ENCODE measurements at places on chromosomes 1 and 21. TPM values are rescaled to one million over a fixed set of nuclear protein-coding genes. Genes with fewer than 3 reads are reported as not detected.
A peak's percentile ranks its signal among the peaks of the same experiment; 100 is the strongest.

DNA sequence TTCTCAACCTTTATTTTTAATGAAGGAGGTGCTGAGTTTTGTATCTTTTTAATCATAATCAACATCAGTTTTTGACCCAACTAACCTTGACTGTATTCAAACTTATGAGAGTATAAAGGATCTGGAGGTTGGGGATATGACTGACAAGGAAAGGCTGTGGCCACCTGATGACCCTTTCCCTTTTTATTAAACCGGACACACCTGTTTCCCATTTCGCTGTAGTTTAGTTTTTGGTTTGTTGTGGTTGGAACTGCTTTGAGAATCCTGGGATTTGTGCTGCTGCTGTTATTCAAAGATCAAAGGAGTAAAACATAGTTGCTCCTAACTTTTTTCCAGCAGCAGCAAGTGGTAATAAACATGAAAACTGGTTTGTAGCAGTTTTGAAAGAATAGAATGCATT, 12.4 kb downstream of the PRPF38A start:
- H3K27ac ChIP-seq: no peak overlapping the region
- no peak for DNase-seq
- no peak overlapping the region for H3K4me3 ChIP-seq
- H3K27me3 ChIP-seq: no peaks in the 10 kb centered on the region

GRCh38 chr1:241406421-241406820, 49.4 kb upstream of the RGS7 start:
- no peak for DNase-seq
- no peak overlapping the region for H3K27ac ChIP-seq
- no peaks in the 10 kb centered on the region for H3K36me3 ChIP-seq
- no peaks in the 10 kb centered on the region for H3K27me3 ChIP-seq
- no peak overlapping the region for H3K4me3 ChIP-seq

- DNase-seq: no peak
- no peak overlapping the region for H3K4me3 ChIP-seq
- H3K4me1 ChIP-seq: no peaks in the 10 kb centered on the region
- H3K27me3 ChIP-seq: no peaks in the 10 kb centered on the region
Measured at GRCh38 chr1:58457023-58457635, 89.4 kb downstream of the OMA1 start.

GRCh38 chr1:183514235-183514634, 41.9 kb downstream of the SMG7 start:
- H3K36me3 ChIP-seq: peaks cover 17% of the 10 kb centered on the region
- DNase-seq: no peak
- H3K27ac ChIP-seq: no peak overlapping the region
- no peak overlapping the region for H3K4me3 ChIP-seq

GRCh38 chr1:43559714-43560113, 29.0 kb downstream of the PTPRF start:
- DNase-seq: no peak
- H3K27ac ChIP-seq: no peak overlapping the region
- no peak overlapping the region for H3K4me3 ChIP-seq
- H3K27me3 ChIP-seq: no peaks in the 10 kb centered on the region

- H3K4me1 ChIP-seq: peaks cover 49% of the 10 kb centered on the region
Measured at GRCh38 chr1:226887006-226887405, 16.6 kb downstream of the PSEN2 start.

DNA sequence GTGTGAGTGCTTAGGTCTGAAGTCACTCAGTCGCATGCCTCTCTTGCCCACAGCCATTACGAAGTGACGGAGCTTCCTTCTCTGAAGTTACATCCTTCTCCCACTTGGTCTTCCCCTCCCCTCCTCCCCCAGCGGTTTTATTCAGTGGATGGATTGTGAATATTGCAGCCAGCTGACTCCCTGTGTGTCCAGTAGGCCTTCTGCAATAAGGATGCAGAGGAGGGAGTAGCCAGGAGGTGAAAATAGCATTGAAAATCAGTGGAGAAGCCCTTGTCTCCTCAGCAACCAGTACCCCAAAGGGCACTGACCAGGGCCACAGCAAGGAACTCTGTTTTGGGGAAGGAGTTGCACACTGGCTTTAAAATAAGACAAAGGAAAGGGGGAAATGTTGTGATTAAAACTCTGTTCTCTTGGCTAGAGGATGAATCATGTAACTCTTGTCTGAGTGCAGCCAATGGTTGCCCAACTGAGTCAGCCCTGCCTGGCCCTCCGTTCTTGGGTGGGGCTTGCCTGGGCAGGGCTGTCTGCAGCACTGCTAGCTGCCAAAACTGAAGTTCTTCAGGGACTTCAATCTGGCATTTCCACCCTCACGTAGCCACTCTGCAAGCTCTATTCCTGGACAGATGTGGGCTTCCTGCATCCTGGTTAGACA, 4.3 kb downstream of the S100A10 start:
- peaks cover 30% of the 10 kb centered on the region for H3K27me3 ChIP-seq
- no peak overlapping the region for H3K27ac ChIP-seq
- no peaks in the 10 kb centered on the region for H3K36me3 ChIP-seq
- H3K4me1 ChIP-seq: peaks cover 20% of the 10 kb centered on the region
- no peak overlapping the region for H3K4me3 ChIP-seq
- no peak for DNase-seq

- H3K27ac ChIP-seq: no peak overlapping the region
- H3K27me3 ChIP-seq: no peaks in the 10 kb centered on the region
- no peaks in the 10 kb centered on the region for H3K4me1 ChIP-seq
Measured at GRCh38 chr1:231844986-231845502, 218.5 kb downstream of the DISC1 start.

DNA sequence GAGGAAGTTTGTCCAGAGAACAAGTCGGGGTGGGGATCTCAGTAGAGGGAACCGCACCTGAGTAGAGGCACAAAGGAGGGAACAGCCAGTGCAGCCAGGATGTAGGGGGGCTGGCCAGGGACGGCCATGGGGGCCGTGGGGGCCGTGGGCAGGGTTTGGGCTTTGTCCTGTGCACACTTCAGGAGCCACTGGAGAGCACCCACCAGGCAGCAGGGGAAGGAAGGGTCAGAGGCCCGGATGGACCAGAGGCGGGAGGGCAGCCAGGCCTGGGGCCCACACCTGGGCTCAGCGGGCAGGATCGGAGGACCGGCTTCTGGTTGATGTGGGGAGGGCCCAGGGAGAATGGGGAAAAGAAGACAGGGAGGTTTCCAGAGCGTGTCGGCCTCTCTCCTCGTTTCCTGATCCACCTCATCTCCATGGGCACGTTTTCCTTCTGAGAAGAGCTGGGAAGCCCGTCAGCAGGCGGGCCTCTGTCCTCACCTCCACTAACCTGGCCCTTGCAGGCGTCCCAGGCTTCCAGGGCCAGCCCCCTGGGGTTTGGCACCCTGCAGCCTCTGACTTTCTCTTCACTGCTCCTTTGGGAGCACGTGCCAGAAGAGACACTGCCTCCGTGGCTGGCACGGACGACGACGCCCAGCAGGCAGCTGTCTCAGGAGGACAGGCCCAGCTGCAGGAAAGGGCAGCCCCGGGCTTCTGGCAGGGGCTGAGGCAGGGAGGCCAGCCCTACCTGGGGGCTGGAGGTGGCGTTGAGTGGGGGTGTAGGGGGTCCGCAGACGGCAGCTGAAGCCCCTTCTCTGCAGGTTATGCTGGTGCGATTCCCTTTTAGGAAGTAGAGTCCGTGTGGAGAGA, 16.8 kb upstream of the PDXK start:
- no peaks in the 10 kb centered on the region for H3K36me3 ChIP-seq
- no peak overlapping the region for H3K27ac ChIP-seq
- no peak for DNase-seq
- H3K27me3 ChIP-seq: no peaks in the 10 kb centered on the region
- H3K4me3 ChIP-seq: no peak overlapping the region
- peaks cover 6% of the 10 kb centered on the region for H3K4me1 ChIP-seq

DNA sequence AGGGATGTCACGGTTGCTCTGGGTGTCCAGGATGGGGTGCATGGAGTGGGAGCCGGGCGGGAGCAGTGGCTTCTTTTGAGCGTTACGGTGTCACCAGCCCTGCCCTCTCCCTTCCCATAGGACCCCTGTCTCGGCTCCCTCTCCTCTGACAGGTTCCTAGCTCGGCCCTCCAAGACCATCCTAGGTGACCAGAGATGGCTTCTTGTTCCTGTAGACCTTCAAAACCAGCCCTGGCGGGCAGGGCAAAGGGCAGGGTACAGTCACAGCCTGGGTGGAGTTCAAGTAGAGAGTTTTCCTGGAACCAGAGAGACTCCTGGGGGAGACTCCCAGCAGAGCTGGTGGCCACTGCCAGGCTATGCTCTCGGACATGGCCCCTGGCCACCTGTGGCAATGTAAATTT, 345.6 kb upstream of the AJAP1 start:
- DNase-seq: no peak
- H3K27ac ChIP-seq: no peak overlapping the region
- H3K4me3 ChIP-seq: no peak overlapping the region
- H3K36me3 ChIP-seq: no peaks in the 10 kb centered on the region
- H3K27me3 ChIP-seq: no peaks in the 10 kb centered on the region

DNA sequence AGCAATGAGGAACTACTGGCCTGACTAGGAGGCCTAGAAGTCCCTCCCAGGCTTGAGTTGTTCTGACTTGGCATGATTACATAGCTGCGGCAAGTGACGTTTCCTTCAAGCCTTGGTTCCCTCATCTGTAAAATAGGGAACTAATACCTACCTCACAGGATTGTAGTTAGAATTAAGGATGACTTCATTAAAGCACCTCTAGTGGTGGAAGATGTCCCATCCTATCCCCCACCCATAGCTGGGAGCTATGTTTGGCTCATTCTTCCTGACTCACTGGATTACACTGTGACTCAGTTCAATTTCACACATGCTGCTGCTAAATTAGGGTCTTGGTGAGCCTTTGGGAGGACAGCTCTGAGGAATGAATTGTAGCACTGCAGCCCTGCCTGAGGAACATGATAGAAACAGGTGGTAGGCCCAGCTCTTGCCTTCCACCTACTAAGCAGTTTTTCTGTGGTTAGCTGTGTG, 6.0 kb upstream of the SHISA4 start:
- H3K27ac ChIP-seq: no peak overlapping the region
- no peaks in the 10 kb centered on the region for H3K36me3 ChIP-seq
- H3K27me3 ChIP-seq: no peaks in the 10 kb centered on the region
- DNase-seq: peak; percentile 7
- H3K4me1 ChIP-seq: peaks cover 5% of the 10 kb centered on the region
- H3K4me3 ChIP-seq: no peak overlapping the region

GRCh38 chr21:35508139-35508888, 459.2 kb upstream of the RUNX1 start:
- H3K27ac ChIP-seq: no peak overlapping the region
- no peaks in the 10 kb centered on the region for H3K27me3 ChIP-seq
- DNase-seq: no peak
- no peak overlapping the region for H3K4me3 ChIP-seq

DNA sequence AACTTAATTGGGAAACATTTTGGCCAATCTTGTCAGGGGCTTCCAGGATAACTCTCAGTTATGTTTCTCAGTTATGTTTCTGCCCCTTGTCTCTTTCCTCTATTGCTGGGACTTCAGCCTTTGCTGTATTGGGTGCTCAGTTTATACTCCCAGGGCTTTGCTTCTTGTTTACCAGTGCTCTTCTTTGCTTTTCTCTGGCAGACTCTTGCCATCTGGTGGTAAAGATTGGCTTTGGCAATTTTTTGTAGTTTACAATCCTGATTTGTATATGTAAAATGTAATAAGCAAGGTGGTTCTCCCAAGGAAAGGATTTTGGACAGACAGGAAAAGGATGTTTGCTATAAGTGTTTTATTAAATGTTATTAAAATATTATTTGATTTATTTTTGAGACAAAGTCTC, 37.9 kb downstream of the FABP3 start:
- H3K36me3 ChIP-seq: no peaks in the 10 kb centered on the region
- H3K27ac ChIP-seq: no peak overlapping the region
- H3K4me3 ChIP-seq: no peak overlapping the region
- no peaks in the 10 kb centered on the region for H3K27me3 ChIP-seq
- peak; percentile 7 for DNase-seq

DNA sequence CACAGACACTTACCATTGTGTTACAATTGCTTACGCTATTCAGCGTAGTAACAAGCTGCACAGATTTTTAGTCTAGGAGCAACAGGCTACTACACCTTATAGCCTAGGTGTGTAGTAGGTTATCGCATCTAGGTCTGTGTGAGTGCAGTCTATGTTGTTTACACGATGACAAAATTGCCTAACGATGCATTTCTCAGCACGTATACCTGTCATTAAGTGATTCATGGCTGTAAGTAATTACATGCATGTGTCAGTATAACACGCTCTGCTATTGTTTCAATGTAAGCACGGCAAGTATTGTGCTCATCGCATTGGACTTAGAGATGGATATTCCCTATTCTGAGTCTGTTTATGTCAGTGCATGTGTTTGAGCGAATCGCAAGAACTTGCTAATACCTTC, 15.7 kb upstream of the ZBTB18 start:
- no peaks in the 10 kb centered on the region for H3K27me3 ChIP-seq
- no peak overlapping the region for H3K27ac ChIP-seq
- no peaks in the 10 kb centered on the region for H3K4me1 ChIP-seq
- DNase-seq: no peak

- no peak for DNase-seq
- no peak overlapping the region for H3K4me3 ChIP-seq
- no peak overlapping the region for H3K27ac ChIP-seq
- no peaks in the 10 kb centered on the region for H3K4me1 ChIP-seq
- no peaks in the 10 kb centered on the region for H3K36me3 ChIP-seq
Measured at GRCh38 chr1:46755121-46755520, 36.2 kb upstream of the EFCAB14 start.

DNA sequence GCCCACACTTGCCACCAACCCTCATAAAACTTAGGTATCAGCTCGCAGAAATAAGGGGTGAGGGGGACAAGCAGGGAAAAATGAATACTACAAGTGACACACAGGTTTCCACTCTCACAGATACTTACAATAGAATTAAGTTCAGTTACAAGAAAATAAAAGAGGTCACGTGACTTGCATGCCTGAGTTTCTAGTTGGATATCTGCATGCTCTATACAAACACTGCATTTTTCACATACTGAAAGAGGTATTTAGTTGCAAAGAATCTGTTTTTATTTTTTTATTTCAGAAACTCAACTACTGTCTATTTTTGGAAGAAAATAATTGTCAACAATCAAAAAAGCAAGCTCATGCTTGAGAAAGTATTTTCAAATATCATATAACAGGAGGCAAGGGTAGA, 43.5 kb downstream of the DPYD start:
- H3K27ac ChIP-seq: no peak overlapping the region
- H3K36me3 ChIP-seq: no peaks in the 10 kb centered on the region
- no peaks in the 10 kb centered on the region for H3K4me1 ChIP-seq

DNA sequence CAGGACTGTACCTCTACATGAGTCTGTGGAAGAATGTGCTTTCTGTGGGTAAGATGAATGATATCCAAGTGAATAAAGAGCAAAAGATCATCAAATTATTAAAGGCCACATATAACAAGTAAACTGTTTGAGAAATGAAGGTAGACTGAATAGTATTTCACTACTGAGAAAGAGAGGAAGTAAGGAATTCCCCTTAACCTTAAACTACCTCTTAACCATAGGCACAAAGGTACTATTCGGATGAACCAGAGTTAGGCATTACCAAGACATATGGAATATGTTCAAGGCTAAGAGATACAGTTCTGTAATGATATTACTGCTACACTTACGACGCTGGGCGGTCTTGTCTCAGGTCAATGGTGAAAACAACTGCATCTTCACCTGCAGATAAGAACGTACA, 25.5 kb downstream of the DCAF8 start:
- H3K27ac ChIP-seq: peak overlapping the region; percentile 34
- H3K4me3 ChIP-seq: no peak overlapping the region

Gene CSRP1
- polyA plus RNA-seq: 94.4 TPM

Gene USH2A
- 0.01 TPM for polyA plus RNA-seq

Gene KCNJ10
- polyA plus RNA-seq: 0.03 TPM

Gene SPRR3
- not detected for polyA plus RNA-seq

Gene CD5L
- 0.11 TPM for polyA plus RNA-seq

Gene DEDD
- polyA plus RNA-seq: 33.2 TPM

Gene SLAMF9
- not detected for polyA plus RNA-seq

Gene CFHR2
- polyA plus RNA-seq: not detected

Gene ERO1B
- 23.8 TPM for polyA plus RNA-seq

Gene CA6
- polyA plus RNA-seq: not detected

Gene MYBPH
- polyA plus RNA-seq: 0.14 TPM

All from GM12878 (cell line).